ENCODE measurements at places on chromosomes 3 and 15. TPM values are rescaled to one million over a fixed set of nuclear protein-coding genes. Genes with fewer than 3 reads are reported as not detected.

Gene FBXO40
- not detected for total RNA-seq

Gene SLC28A2
- total RNA-seq = not detected

Gene CPLX3
- total RNA-seq = 0.06 TPM

Gene FGF7
- not detected for total RNA-seq

Gene CAMK2N2
- 1.4 TPM for total RNA-seq

Gene TMC3
- total RNA-seq = not detected

Gene C15orf39
- total RNA-seq = 30.9 TPM

Gene ANKUB1
- total RNA-seq = not detected

Gene SLC24A5
- total RNA-seq = not detected

Gene CELF6
- total RNA-seq = 0.12 TPM

Gene SNTN
- not detected for total RNA-seq

Gene FAM81A
- total RNA-seq = 10.7 TPM

Gene GP9
- total RNA-seq = not detected

Gene CEP152
- total RNA-seq = 3.9 TPM

Gene TRIP4
- total RNA-seq = 27.8 TPM

Gene DPPA2
- total RNA-seq = not detected

Gene RAB11A
- 293 TPM for total RNA-seq

Gene CCDC80
- total RNA-seq = 54.2 TPM

Gene ZNF654
- total RNA-seq = 3.2 TPM

Gene ADAMTS7
- total RNA-seq = 11.0 TPM

Gene RSL24D1
- total RNA-seq = 92.9 TPM

Gene USP8
- 39.9 TPM for total RNA-seq

Gene ANP32A
- total RNA-seq = 261 TPM

Gene CCR3
- total RNA-seq = not detected

Gene GRK7
- not detected for total RNA-seq

Gene RTF1
- 20.5 TPM for total RNA-seq

Gene CFAP100
- not detected for total RNA-seq

Gene APH1B
- 23.6 TPM for total RNA-seq

Gene GOLGA6A
- 0.12 TPM for total RNA-seq

Gene UPK1B
- total RNA-seq = 14.3 TPM

Gene ALDH1L1
- 0.30 TPM for total RNA-seq

Gene MNS1
- 2.6 TPM for total RNA-seq

Gene RNF7
- 140 TPM for total RNA-seq

Gene SQOR
- 79.3 TPM for total RNA-seq

Gene CYP1A2
- total RNA-seq = not detected

Gene RTP3
- not detected for total RNA-seq

Gene OR5K2
- not detected for total RNA-seq

Gene PDZRN3
- total RNA-seq = not detected

Gene PLSCR4
- 10.7 TPM for total RNA-seq

Gene FAH
- 34.2 TPM for total RNA-seq

Gene RASGRF1
- 0.34 TPM for total RNA-seq

Gene TRIM59
- total RNA-seq = 9.4 TPM

Gene CSK
- 59.4 TPM for total RNA-seq

Gene IL5RA
- not detected for total RNA-seq

Gene SPTSSB
- not detected for total RNA-seq

Gene SNRPA1
- 117 TPM for total RNA-seq

Gene C3orf33
- total RNA-seq = 6.2 TPM

Gene ST8SIA2
- 0.70 TPM for total RNA-seq

All from A549 treated with Hydrocortisone at 1 μM for 4 hours (cell line).